ENCODE measurements at places on chromosomes 3 and 15.

DNA sequence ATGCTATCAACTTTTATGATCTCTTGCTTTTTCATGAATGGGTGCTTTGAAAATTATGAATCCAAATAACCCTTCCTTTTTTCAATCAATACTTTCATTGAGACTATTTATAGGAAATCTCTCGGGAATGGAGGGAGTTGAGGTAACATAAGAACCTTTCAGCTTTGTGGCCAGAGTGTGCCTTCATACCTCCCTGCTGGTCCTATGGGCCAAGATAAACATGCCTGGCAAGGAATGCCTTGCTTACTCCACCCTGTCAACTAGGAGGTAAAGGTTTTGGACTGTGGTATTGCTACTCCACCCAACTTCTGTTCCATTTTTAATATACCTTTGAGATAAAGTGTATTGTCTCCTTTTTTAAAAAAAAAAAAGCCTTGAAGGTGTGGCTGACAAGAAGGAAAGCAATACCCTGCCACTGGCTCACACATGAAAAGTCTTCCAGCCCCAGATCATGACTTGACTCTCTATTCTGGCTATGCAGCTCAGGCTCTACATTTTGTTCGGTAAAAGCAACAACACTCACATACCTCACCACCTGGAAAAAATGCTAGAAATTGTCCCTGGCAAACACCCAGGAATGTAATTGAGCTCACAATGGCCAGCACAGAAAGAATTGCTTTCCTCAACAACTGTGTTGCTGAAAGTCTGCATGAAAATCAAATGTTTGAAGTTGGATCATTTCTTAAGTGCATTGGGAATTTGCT is 35.8 kb downstream of the COL8A1 start:
- no peak for DNase-seq

GRCh38 chr15:98719137-98719740 is 70.9 kb downstream of the IGF1R start:
- DNase-seq = no peak

- no peak for DNase-seq
These were observed 192.3 kb downstream of the IGSF11 start for GRCh38 chr3:118842147-118842863.

DNA sequence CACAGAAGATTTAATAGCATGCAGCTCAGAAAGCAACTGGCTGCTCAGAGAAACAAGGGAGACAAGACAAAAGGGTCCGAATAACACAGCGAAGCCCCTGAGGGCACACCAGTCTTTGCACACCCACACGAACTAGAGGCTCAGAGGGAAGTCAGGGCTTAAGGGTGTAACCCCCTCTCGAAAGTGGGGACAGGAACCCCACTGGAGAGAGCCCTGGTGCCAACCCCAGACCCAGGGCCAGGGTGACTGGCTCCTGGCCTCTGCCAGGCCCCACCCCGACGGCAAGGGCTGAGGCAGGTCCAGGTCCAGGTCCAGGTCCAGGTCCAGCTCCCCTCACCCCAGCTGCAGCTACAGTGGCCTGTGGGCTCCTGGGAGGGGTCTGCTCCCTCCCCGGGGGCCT is 10.5 kb upstream of the PRR23E start:
- DNase-seq = no peak

GRCh38 chr3:32571192-32571485 is 481 bp upstream of the DYNC1LI1 start:
- no peak for DNase-seq

DNA sequence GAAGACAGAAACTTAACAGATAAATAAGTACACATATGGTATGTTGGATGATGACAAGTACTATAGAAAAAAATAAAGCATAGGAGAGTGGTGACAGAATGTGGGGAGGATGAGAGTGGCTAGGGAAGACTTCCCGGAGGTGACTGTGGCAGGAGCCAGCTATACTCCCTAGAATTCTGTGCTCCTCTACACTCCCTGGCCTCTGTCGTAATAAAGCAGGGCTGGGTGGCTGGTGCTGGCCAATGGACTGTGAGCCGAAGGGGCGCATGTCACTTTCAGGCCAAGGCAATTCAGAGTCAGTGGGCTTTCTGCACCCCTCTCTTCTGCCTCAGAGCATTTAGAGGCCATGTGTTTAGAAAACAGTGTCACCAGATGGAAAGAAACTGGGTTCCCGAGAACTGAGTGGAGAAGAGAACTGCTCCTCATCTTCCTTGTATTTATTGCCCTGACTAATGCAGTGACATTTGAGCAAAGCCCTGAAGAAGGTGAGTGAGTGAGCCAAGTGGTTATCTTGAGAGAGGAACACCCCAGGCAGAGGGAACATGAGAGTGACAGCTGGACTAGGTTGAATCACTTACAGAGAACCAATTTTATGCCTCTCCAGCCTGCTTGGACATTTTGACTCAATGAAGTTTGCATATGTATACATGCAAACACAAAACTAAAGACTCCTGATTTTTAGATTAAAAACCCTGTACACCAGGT is 5.2 kb upstream of the VPS8 start:
- DNase-seq = no peak

GRCh38 chr3:16369885-16370284 is 104.9 kb downstream of the OXNAD1 start:
- DNase-seq = no peak

GRCh38 chr15:62250978-62251377 is 85.9 kb upstream of the C2CD4B start:
- DNase-seq = no peak

Measured in stimulated activated CD4-positive, alpha-beta T cell treated with anti-CD3 and anti-CD28 coated beads, Interleukin-2, amount 100 ng/mL, for 4 hours (primary cell).